Daoy (cell line): ENCODE measurements at places on chromosomes 6 and 20.
A peak's percentile ranks its signal among the peaks of the same experiment; 100 is the strongest.

GRCh38 chr20:32536851-32537656, 48.1 kb downstream of the NOL4L start:
- DNase-seq, result no peak

- DNase-seq, result no peak
Measured at GRCh38 chr6:18510644-18511033, 123.5 kb downstream of the RNF144B start.

GRCh38 chr6:158338311-158339112, 26.2 kb downstream of the TULP4 start:
- no peak for DNase-seq

DNA sequence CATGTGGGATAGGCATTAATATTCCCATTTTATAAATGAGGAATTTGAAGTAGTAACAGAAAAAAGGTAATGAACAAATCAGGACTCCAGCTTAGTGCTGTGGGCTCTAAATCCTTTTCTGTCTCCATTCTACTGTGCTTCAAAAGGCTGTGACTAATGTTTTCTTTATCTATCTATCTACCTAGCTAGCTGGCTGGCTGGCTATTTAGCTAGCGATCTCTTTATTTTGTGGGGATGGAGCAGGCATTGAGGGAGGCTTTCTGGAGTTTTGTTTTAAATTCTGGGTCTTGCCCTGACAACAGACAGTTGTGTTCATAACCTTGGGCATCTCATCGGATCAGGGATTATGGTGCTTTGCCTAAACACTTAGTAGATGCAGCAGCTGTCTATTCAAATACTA, 139.2 kb downstream of the SOX4 start:
- DNase-seq, result peak; percentile 13

DNA sequence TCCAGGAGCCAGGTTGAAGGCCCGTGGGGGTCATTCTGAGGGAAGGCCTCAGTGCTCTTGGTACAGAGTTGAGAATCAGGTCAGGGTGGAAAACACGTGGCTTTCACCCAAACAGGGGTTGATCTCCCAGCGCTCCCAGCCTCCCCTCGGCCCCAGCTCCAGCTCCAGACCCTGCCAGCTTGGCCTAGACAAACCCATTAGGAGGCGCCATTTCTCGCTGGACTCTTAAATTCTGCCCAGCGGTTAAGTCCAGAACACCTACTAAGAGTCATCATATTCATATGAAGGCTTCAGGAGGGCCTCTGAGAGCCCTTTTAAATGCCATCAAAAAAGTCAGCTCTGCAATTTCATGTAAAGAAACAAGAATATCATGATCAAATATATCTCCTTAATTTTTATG, 158.0 kb upstream of the RIN2 start:
- no peak for DNase-seq

DNA sequence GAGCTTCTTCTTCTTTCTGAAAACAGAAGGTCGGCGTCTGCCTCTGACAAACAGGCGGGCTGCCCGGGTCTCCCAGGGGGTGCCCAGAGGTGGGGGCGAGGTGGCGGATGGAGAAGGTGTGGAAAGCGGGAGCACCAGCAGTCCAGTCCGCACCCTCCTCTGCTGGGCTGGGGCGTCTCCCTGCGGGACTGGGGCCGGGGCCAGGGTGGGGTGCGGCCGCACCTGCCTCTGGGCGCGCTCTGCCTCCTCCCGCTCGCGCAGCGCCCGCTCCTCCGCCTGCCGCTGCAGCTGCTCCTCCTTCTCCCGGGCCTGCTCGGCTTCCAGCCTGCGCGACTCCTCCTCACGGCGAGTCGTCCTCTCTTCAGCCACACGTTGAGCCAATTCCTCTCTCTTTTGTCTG, 71.1 kb upstream of the BCLAF1 start:
- DNase-seq, result no peak

- DNase-seq, result no peak
Measured at GRCh38 chr6:75333676-75334200, 49.1 kb upstream of the TMEM30A start.

DNA sequence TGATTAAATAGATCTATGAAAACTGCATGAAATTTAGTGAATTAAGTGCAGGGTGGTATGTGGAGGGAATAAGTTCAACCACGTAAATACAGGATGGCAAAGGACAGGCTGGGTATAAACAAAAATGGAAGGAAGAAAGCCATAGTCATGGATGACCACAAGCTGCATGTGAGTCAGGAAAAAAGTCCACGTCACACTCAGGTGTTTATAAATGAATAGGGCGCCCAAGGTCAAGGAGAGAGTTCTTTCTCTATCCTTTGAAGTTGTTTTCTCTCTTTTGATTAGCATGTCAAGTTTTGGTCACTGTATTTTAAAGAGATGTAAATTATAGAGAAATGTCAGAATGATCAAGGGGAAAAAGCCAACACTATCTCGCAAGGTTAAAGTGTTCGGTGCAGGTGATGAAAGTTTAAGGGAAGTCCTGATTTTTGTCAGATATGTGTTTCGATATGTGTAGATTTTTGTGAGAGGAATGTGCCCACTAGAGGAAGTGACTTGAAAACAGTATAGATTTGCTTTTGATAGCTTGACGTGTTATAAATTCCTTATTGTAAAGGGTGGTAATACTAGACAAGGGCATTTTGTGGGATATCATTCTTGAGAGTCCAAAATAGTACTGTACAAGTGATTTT, 58.7 kb downstream of the MAP3K4 start:
- DNase-seq, result no peak

DNA sequence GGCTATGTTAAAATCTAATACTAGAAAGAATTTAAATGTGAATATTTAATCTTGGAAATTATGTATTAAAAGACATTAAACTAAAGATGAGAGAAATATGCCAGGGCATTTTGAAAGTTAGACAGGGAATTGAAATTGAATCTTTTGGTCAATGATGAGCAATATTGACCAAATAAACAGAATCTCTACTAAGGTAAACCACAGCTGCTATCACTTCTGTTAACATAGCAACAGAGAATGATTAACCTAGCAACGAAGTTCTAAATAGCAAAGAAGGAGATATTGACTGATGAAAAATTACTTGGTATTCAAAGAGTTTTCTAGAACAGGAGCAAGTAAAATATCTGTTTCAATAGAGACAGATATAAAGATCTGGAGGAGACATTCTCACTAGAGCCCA, 45.2 kb upstream of the RSPO3 start:
- no peak for DNase-seq

DNA sequence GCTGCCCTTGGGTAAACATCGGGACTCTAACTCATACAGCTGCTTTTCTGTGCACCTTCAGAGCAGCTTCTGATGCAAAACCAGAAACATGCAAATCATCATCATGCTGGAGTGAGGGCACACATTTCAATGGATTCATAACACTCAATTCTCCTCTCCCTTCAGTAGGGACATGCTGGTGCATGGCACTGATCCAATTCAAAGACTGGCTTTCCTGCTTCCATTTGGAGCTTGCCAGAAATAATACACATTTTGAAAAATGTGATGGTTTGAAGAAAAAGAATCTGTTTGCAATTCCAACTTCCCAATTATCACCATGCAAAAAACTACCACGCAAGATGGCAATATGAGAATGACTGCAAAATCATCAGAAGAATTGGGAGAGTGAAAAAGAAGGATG, 65.2 kb upstream of the PDE10A start:
- DNase-seq, result no peak

- DNase-seq, result no peak
Measured at GRCh38 chr6:38503960-38504682, 135.6 kb downstream of the BTBD9 start.

DNA sequence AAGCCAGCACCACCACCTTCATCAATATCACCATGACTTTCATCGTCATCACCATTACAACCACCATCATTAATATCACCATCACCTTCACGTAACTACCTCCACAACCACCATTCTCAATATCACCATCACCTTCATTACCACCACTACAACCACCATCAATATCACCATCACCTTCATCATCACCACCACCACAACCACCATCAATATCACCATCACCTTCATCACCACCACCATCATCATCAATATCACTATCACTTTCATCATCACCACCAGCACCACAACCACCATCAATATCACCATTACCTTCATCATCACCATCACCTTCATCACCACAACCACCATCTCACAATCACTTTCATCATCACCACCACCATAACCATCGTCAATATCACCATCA, 225.3 kb upstream of the SULF2 start:
- no peak for DNase-seq

DNA sequence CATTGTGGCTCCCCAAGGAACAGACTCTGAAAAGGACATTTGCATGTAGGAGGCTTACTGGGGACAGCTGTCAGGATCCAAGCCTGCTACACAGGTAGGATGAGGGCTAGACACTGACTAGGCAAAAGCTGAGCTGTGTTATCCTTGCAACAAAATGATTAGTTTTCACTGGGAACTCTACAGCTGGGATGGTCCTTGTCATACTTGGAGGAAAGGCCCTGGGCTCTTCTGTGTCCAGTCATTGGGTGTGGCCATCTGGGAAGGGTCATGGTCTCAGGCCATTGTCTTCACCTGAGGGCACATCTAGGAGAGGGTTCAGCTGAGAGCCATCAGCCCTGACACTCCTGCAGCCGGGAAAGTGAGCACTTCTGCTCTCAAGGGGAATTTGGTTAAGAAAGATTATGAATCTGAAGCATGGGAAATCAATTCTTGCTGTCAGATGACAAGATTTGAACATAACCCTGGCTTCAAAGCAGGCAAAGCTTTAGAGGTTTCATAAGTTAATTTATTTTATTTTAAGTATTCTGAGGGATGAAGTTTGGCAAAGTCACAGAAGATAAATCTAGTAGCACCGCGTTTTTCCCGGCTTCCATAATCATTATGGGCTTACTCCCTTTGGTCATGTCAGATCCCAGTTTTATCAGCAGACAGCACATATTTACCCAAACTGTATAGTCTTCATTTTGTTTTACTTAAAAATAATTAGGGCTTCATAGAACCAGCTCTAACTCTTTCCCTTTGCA, 78.4 kb upstream of the SLC22A23 start:
- no peak for DNase-seq

DNA sequence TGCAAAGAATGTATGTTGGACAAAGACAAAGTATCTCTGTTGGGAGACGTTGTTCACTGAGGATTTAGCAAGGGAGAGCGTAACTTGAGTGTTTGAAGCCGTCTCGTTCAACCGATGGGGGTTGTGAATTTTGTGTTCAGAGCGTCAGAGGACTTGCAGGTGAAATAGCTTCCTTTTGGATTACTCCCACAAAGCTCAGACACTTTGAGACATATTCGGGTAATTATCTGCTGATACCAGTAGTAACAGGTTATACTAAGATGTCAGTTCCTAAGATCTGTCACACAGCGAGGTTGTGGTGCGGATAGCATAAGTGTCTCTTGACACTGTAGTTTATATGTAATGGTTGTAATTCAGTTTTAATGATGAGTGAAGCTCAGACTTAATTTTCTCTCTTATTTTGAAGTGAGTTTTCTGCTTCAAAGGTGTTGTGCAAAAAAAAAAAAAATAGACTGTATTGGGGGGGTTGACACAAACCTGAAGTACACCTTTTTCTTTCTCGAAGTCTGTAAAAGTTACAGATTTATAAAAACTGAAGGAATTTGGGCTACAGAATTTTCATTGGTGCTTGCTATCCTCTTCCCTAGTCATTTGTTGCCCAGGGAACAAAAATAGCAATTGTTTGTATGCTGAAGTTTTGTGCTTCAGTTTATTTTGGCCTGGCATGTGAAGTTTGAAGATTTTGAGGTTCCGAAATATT, 1.7 kb downstream of the ASXL1 start:
- no peak for DNase-seq

- no peak for DNase-seq
Measured at GRCh38 chr20:62044631-62045030, 21.1 kb downstream of the TAF4 start.

GRCh38 chr6:153081914-153082313, 49.2 kb downstream of the RGS17 start:
- no peak for DNase-seq

DNA sequence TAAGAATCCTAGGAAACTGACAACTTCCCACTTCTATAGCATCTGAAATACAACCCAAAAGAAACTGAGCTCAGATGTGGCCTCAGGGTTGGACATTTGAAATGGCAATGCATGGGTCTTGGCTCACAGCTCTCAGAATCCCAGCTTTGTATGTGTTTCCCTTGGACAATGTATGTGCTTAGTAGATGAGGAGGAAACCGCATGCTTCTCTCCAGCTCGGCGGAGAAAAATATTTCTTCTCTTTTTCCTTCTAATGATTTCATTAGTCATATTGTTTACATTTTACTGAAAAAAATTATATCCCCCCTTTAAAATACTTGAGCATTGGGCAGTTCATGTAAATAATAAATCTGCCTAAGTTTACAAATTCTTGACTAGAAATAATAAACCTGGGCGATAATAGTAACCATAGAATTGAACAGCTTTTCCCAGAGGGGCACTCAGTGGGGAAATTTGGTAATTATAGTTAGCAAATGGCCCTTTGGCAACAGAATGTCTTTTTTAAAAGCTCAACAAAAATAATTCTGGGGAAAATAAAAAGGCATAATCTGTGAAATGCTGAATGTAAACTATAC, 55.3 kb downstream of the PFDN4 start:
- DNase-seq, result no peak

- DNase-seq, result no peak
Measured at GRCh38 chr20:3102575-3103368, 18.2 kb upstream of the AVP start.

DNA sequence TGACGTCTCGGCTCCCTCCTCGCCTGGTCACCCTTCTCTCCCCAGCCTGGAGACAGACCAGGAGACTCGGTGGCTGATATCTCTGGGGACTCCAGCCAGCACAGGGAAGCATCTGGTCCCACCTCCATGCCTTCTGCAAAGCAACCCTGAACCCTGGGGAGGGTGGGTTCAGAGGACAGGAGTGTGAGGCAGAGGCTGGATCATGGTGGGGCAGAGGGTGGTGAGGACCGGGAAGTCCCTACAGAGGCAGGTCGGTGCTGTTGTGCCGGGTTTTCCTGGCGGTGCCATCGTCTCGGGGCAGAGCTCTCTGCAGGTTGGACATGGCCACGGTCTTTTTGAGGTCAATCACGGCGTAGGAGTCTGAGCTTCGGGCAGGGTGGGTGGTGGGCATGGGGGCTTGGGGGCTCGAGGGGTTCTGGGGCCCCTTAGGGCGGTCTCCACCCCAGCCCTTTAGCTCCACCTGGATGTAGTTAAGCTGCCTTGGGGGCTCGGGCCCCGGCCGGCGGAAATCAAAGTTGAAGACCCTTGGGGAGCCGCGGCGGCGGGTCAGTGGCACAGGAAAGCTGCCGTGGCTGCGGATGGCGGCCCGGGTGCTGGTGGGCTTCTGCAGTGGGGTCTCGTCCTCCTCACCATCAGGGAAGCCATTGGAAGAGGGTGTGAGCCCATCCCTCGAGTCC, 9.2 kb downstream of the FRS3 start:
- DNase-seq, result no peak

GRCh38 chr20:63275825-63276224, 3.2 kb downstream of the ARFGAP1 start:
- DNase-seq, result no peak

DNA sequence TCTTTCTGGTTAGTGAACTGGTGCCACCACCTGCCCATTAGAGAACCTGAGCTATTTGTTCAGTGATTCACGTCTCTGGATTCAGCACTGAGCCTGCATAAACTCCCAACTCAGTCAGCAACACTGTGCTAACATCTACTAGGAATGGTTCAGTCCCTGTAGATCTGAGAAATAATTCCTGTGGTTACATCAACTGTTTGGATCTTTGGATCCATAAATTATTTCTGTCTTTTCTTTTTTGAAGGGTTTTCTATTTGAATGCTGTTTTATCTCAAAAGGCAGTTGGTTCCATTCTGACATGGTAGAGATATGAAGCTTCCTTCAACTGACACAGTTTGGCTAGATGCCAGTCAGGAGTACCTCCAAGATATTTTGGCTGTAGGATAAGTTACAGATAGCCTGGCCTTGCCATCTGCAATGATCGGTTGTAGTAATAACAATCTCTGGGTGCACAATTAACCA, 125.9 kb downstream of the TRMT11 start:
- DNase-seq, result peak; percentile 22
